ENCODE measurements at places on chromosomes 16 and 17. TPM values are rescaled to one million over a fixed set of nuclear protein-coding genes. Genes with fewer than 3 reads are reported as not detected.

The APOBR gene
- 24.0 TPM for polyA plus RNA-seq

The SRCAP gene
- polyA plus RNA-seq = 9.0 TPM

The FNDC8 gene
- polyA plus RNA-seq = not detected

The TEKT3 gene
- polyA plus RNA-seq = 0.26 TPM

GRCh38 chr17:67982686-67983382 is 13.4 kb downstream of the C17orf58 start:
- H3K4me3 ChIP-seq = no peak overlapping the region
- H3K27ac ChIP-seq = no peak overlapping the region
- no peaks in the 10 kb centered on the region for H3K36me3 ChIP-seq
- H3K27me3 ChIP-seq = no peaks in the 10 kb centered on the region
- no peaks in the 10 kb centered on the region for H3K4me1 ChIP-seq

DNA sequence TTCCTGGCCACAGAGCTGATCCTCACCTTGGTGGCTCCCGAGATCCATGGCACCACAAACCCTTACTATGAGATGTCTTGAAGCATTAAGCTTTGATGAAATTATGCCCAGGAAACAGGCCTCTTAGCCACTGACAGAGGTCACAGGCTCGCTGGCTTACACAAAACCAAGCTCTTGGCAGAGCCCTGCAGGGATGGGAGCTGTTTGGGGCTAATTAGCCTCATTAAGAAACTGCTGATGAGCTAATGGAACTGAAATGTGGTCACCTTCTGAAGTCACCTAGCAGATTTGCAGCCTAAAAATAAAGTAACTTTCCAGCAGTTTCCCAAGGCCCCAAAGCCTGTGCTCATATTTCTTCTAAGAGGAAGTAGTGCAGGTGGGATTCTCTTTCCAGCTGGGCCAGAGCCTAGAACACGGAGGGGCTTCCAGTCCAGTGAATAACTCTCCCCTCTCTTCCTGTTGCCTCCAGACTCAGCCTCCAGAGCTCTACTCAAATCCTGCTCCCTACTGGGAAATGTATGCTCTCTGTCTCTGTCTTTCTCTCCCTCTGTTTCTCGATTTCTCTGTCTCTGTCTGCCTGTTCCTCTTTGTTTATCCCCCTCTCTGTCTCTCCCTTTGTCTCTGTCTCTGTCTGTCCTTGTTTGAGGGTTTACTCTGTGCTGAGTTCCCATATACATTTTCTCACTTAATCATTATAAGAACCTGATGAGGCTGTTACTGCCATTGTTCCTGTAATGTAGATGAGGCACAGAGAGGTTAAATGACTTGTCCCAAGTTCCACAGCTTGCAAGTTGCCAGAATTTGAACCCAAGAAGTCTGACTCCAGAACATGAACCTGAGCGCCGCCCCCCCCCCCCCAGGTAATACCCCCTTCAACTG is 338.9 kb downstream of the CA10 start:
- no peak overlapping the region for H3K27ac ChIP-seq
- H3K36me3 ChIP-seq = no peaks in the 10 kb centered on the region
- H3K27me3 ChIP-seq = no peaks in the 10 kb centered on the region
- no peaks in the 10 kb centered on the region for H3K4me1 ChIP-seq

The SYNGR3 gene
- polyA plus RNA-seq = 1.2 TPM

The NXN gene
- polyA plus RNA-seq = 1.4 TPM

GRCh38 chr16:85929259-85929721 is 30.3 kb downstream of the IRF8 start:
- no peaks in the 10 kb centered on the region for H3K36me3 ChIP-seq
- DNase-seq = no peak
- H3K27me3 ChIP-seq = peaks cover 5% of the 10 kb centered on the region
- no peak overlapping the region for H3K27ac ChIP-seq

GRCh38 chr17:39538866-39539265 is 68.9 kb downstream of the NEUROD2 start:
- no peak overlapping the region for H3K27ac ChIP-seq
- no peaks in the 10 kb centered on the region for H3K27me3 ChIP-seq
- H3K36me3 ChIP-seq = no peaks in the 10 kb centered on the region
- DNase-seq = no peak
- H3K4me3 ChIP-seq = no peak overlapping the region
- H3K4me1 ChIP-seq = no peaks in the 10 kb centered on the region

The PAFAH1B1 gene
- 35.4 TPM for polyA plus RNA-seq

DNA sequence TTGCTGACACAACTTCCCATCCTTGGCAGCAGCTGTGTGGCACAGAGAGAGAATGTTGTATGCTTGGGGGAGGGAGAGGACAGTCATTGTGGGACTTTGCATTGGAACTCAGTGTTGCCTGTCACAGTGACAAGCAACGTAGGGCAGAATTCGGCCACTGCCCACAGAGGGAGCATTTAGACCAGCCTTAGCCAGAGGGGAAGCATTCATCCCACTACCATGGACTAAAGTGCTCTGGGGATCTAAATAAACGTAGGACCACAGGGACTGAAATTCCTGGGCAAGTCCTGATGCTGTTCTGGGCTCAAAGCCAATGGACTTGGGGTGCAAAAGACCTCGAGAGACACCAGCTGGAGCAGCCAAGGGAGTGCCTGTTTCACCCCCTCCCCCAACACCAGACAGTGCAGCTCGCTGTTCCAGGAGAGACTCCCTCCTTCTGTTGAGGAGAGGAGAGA is 44.9 kb downstream of the ABCA8 start:
- no peak overlapping the region for H3K4me3 ChIP-seq
- peaks cover 34% of the 10 kb centered on the region for H3K4me1 ChIP-seq
- peak overlapping the region; percentile 65 for H3K27ac ChIP-seq
- DNase-seq = peak; percentile 70
- no peaks in the 10 kb centered on the region for H3K36me3 ChIP-seq

GRCh38 chr17:45345554-45346215 is 28.9 kb upstream of the MAP3K14 start:
- peak overlapping the region; percentile 43 for H3K27ac ChIP-seq
- no peaks in the 10 kb centered on the region for H3K36me3 ChIP-seq
- peaks cover 22% of the 10 kb centered on the region for H3K4me1 ChIP-seq
- no peaks in the 10 kb centered on the region for H3K27me3 ChIP-seq
- DNase-seq = peak; percentile 56

- DNase-seq = no peak
- H3K36me3 ChIP-seq = no peaks in the 10 kb centered on the region
- H3K4me3 ChIP-seq = no peak overlapping the region
Observed at GRCh38 chr16:56866955-56867830, 2.2 kb downstream of the SLC12A3 start.

The EVI2B gene
- 10.8 TPM for polyA plus RNA-seq
